ENCODE measurements at places on chromosomes 2 and 18. TPM values are rescaled to one million over a fixed set of nuclear protein-coding genes. Genes with fewer than 3 reads are reported as not detected.

Gene GBX2
- total RNA-seq, result 3.2 TPM

Gene ASXL2
- 14.2 TPM for total RNA-seq

Gene FAHD2B
- 13.2 TPM for total RNA-seq

Gene CROCC2
- not detected for total RNA-seq

Gene RNF152
- not detected for total RNA-seq

Gene TCF23
- total RNA-seq, result not detected

Gene IL1RN
- total RNA-seq, result 0.14 TPM

Gene UGT1A8
- not detected for total RNA-seq

Gene NFATC1
- total RNA-seq, result 5.1 TPM

Gene FAP
- not detected for total RNA-seq

Gene PIEZO2
- total RNA-seq, result 0.64 TPM

Gene ADRA2B
- 0.06 TPM for total RNA-seq

Gene MBOAT2
- 30.9 TPM for total RNA-seq

Gene METTL4
- 5.5 TPM for total RNA-seq

Gene NYAP2
- total RNA-seq, result not detected

Gene DUSP19
- total RNA-seq, result 0.70 TPM

Gene CTLA4
- not detected for total RNA-seq

Gene EGR4
- total RNA-seq, result 0.34 TPM

Gene SPATA3
- total RNA-seq, result not detected

Gene DSG1
- total RNA-seq, result not detected

Gene SPR
- total RNA-seq, result 144 TPM

Gene FOXI3
- not detected for total RNA-seq

Gene CXCR1
- total RNA-seq, result not detected

Gene POTEC
- total RNA-seq, result not detected

Gene BMP10
- total RNA-seq, result not detected

Gene SERPINB3
- not detected for total RNA-seq

Gene MYL12B
- 399 TPM for total RNA-seq

Gene CDH2
- 46.9 TPM for total RNA-seq

Gene EVX2
- 0.02 TPM for total RNA-seq

Gene MOGAT1
- not detected for total RNA-seq

Gene DPP10
- total RNA-seq, result not detected

Gene TXNDC2
- 0.12 TPM for total RNA-seq

Gene PAX3
- total RNA-seq, result not detected

Gene RTP5
- total RNA-seq, result not detected

Gene ASB18
- not detected for total RNA-seq

Gene FAM124B
- total RNA-seq, result 0.06 TPM

Gene AMER3
- total RNA-seq, result not detected

Gene MOCOS
- total RNA-seq, result 2.7 TPM

Gene FOXD4L1
- total RNA-seq, result 0.58 TPM

Gene TUBB8B
- total RNA-seq, result not detected

Gene LBX2
- 3.5 TPM for total RNA-seq

Gene ZNF385B
- not detected for total RNA-seq

Measured in A549 treated with RU486 at 1 μM for 4 hours (cell line).